Umbilical cord (tissue), 2 donors: ENCODE measurements at places on chromosomes 16 and 17. TPM values are rescaled to one million over a fixed set of nuclear protein-coding genes. Genes with fewer than 3 reads are reported as not detected.
A peak's percentile ranks its signal among the peaks of the same experiment; 100 is the strongest.

GRCh38 chr17:8420041-8420934 is 15.4 kb upstream of the NDEL1 start:
- peak; percentile 9 for DNase-seq

GRCh38 chr17:36111068-36111490 is 7.5 kb downstream of the CCL4 start:
- no peak for DNase-seq

DNA sequence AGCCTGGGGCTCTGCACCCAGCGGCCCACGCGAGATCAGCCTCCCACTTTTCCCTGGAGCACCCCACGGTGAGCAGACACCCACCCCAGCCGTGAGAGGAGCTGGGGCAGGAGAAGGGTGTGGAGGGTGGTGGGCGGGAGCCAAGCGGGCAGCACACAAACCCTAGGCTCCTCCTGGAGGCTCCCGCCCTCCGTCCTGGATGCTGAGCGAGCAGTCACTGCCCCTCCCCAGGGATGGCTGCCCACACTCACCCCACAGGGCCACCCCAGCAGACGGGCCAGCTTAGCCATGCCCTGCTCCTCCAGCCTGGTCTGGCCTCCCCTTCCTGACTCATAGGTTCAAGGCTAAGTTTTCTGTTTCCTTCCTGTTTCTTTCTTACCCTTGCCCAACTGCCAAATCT is 15.7 kb upstream of the ABCC3 start:
- DNase-seq, result peak; percentile 43

MYH3 gene
- 12.0 TPM for total RNA-seq

PIRT gene
- 0.24 TPM for total RNA-seq

DNA sequence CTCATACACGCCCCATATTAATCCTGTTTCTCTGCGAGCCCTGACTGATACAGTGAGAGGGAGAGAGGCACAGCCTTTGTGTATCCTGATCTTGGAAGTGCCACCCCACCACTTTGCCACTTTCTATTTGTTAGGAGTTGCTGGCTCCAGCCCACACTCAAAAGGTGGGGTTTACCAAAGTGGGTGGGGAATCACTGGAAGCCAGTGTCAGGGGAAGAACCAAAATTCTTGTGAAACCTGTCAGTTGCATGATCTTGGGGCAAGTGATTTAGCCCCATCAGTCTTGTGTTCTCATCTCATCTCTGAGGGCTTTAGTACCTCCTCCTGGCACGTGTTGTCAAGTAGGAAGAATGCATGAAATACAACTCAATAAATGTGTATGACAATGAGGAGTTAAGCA is 119.5 kb downstream of the SOX9 start:
- DNase-seq, result no peak

UBALD1 gene
- total RNA-seq, result 1.4 TPM

SYT17 gene
- total RNA-seq, result 9.4 TPM

- DNase-seq, result no peak
Measured at GRCh38 chr16:52379551-52379950, 167.4 kb downstream of the TOX3 start.

DNA sequence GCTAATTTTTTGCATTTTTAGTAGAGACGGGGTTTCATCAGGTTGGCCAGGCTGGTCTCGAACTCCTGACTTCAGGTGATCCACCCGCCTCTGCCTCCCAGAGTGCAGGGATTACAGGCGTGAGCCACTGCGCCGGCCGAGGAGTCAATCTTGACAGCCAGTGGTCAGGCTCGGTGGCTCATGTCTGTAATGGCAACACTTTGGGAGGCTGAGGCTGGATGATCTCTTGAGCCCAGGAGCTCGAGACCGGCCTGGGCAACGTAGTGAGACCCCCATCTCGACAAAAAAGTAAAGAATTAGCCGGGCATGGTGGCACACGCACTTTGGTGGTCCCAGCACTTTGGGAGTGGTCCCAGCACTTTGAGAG is 608 bp upstream of the PGS1 start:
- DNase-seq, result no peak

- DNase-seq, result no peak
Measured at GRCh38 chr16:25033852-25034251, 18.7 kb upstream of the ARHGAP17 start.

DNA sequence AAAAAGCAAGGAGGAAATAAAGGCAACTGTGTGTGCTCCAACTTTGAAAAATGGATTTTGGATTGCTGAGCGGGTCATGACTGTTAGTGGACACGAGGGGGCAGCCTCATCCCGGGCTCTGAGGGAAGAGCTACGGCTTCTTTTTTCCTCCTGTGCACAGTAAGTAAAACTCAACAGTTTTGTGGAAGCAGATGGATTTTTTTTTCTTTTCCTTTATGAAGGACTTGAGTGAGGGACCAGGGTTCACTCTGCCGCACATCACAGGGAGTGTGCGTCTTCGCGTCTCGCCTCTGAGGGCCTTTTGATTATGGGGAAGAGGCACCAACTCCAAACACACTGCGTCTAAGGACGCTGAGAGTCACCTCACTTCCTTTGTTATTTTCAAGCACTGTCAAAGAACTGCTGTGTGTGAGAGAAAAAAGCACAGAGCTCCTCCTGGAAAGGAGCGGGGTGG is 80.3 kb upstream of the GOT2 start:
- DNase-seq, result peak; percentile 71

GRCh38 chr16:61823326-61823725 is 212.9 kb downstream of the CDH8 start:
- no peak for DNase-seq

GRCh38 chr17:61404913-61405685 is 5.5 kb downstream of the TBX2 start:
- DNase-seq, result no peak

GRCh38 chr17:6427279-6427781 is 7.6 kb downstream of the AIPL1 start:
- DNase-seq, result no peak

PPY gene
- total RNA-seq, result not detected

DNA sequence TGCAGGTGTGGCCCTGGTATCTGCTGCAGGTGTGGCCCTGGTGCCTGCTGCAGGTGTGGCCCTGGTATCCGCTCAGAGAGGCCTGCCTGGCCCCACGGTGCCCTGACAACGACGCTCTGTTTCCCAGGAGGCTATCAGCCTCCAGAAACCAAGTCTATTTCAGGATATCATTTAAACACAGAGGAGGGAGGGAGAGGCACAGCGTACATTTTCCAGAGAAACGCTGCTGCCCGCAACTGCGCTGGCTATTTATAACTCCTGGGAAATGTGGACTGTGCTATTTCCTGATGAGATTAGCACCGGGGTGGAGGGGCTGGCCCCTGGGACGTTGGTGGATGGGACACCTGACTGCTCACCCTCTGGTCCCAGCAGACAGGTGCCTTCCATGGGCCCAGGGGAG is 22.5 kb downstream of the TIMM22 start:
- no peak for DNase-seq

DNA sequence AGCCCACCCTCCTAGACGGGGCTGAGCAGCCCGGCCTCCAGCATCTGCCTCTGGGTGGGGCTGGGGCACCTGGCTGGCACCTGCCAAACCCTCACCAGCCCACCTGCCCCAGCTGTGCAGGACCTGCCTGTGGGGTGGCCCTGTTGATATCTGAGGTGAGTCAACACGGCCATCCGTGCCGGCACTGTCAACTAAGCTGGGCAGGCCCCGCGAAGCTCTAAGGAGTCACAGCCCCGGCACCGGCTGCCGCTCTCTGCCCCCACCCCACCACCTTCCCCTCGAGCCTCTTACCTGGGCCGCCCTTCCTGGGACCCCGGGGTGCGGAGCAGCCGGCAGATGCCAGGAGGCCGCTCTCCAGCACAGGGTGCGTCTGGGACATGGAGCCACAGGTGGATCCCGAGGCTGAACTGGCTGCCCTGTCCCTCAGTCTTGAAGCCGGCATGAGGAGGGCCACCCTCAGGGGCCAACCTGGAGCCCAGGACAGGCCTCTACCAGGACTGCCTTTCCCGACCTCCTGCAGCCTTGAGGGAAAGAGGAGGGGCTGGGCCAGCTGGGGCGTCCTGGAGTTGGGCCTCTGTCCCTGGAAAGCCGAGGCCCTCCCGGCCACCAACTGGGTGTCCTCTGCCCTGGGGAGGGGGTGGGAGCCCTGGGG is 515 bp downstream of the CBFA2T3 start:
- no peak for DNase-seq

TUBG2 gene
- 21.4 TPM for total RNA-seq

DNA sequence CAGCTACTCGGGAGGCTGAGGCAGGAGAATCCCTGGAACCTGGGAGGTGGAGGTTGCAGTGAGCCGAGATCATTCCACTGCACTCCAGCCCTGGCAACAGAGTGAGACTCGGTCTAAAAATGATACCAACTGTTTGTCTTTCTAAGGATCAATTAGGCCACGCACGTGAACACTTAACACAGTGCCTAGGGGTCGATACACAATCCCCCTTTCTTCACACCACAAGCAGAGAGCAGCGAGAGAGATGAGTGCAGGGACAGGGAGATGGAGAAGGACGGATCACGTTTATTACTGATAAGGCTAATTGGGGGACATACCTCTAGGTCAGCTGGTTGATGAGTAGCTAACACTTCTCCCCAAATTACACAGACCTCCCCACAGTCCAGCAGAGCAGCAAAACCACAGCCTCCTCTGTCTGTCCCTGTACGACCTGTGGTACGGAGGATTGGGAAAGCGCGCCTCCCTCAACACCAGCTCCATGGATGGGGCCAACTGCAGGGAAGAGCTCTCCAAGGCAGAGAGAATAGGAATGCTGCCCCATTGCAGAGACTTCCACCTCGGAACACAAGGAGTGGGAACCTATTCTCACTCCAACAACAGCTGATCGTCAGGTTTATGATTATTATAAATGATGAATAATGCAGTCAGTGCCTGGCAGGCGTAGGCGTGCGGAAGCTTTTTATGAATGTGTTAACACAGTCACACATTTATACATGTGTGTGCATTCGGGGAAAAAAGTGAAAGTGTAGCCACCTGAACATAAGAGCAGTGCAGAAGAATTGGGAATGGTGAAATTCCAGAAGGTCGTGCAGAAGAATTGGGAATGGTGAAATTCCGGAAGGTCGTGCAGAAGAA is 155.1 kb downstream of the C16orf95 start:
- no peak for DNase-seq

GRCh38 chr17:58186591-58186990 is 5.9 kb upstream of the EPX start:
- DNase-seq, result no peak

- DNase-seq, result peak; percentile 64
Measured at GRCh38 chr16:1929105-1929504, 10.9 kb upstream of the HS3ST6 start.

KPNB1 gene
- total RNA-seq, result 163 TPM

DNA sequence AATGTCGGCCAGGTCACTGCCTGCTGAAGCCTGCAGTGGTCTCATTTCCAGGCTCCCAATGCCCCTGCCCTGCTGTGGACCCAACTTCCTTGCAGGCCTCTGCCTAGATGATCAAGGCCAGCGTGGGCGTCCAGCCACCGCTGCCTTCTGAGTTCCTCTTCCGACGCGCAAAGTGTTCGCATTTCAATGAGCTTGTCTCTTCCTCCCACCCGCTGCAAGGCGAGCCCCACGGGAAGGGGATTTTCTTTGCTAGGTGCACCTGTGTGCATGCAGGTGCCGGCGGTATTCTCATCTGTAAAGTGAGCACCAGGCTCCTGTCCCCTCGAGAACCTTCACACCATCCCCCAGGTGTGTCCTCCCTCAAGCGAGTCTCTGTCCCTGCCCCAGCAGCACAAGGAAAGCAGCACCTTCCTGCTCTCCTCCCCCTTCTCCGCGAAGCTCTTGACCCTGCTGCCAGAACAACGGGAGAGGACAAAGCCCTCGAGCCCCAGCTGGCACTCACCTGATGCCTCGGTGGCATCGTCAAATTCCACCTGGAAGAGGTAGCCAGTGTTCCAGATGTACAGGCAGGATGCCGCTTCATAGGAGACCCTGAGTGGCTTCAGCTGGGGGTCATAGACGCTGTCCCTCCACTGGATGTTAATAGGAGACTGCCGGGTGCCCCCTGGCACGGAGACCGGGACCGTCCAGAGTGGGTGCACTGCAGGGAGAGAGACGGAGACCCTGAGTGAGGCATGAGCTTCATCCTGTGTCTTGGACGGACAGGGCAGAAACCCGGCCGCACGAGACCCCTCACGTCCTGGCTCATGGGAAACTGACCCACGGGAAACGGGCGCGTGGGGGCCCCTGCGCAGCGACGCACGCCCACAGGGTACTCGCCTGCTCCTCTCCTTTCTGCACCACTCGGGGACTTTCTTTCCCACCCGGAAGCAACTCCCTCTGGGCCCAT is 9.8 kb downstream of the CA5A start:
- no peak for DNase-seq

DNA sequence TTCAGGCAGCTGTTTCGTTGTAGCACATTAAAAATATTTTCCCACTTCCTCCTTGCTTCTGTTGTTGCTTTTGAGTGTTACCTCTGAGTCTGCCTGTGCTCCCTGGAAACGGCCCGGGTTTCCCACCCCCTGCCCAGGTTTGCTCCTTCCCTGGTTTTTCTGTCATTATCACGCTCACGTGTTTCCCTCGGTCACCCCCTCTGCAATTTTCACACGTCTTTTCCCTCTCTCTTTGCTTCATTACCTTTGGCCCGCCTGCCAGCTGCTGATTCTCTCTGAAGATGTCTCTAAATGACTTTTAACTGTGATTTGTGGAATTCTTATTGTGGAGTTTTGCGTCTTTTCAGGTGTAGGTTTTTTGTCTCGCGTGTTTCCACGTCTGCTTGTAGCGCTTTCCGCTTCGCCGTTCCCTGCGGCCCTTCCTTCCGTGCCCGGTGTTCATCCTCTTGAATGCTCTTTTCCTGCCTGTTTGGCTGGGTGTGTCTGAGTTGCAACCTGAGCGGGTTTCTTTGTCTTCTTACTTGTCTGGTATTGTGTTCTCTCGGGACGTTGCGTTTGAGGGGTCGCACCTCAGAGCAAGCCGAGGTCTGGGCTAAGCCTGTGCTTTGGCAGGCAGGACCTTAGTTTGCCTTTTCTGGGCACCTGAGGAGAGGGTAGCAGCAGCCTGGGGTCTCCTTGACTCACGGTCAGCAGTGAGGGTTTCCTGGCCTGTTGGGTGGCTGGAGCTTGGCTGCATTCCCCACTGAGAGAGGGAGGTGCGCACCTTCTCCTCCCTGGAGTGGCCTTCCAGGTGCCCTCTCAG is 96.3 kb upstream of the ZNF750 start:
- DNase-seq, result no peak

KRT20 gene
- total RNA-seq, result 3.4 TPM

- DNase-seq, result peak; percentile 49
Measured at GRCh38 chr17:46199379-46199778, 6.2 kb upstream of the KANSL1 start.

CACNG5 gene
- total RNA-seq, result not detected

DNA sequence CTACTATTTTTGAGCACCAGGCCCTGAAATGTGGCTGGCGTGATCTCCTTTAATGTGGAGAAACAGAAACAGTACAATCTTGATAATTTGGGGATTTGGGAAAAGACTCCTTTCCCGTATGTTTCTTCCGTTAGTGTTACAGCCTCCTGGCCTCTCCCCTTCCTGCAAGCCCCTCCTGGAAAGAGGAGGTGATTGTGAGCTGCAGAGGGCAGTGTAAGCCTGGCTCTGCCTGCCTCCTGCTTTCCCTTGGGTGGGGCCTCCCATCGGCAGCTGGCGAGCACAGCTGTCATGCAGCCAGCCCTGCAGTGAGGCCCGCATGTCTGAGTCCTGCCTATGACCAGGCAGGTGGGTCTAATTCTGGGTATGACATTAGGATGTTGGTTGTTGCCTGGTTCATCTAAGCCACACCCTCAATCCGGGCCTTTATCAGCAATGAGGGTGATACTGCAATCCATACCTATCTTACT is 48.7 kb upstream of the WSB1 start:
- DNase-seq, result peak; percentile 92
